Epithelial cell of proximal tubule (primary cell): ENCODE measurements at places on chromosomes 2 and 18. TPM values are rescaled to one million over a fixed set of nuclear protein-coding genes. Genes with fewer than 3 reads are reported as not detected.

Gene SNORC
- 1.2 and 5.0 TPM in 2 replicates for total RNA-seq

Gene CBLN2
- 0.07 TPM in 1 of 2 replicates, not detected in the other for total RNA-seq

- no peak for DNase-seq
Observed at GRCh38 chr18:23943104-23943503, 71.5 kb upstream of the TTC39C start.

DNA sequence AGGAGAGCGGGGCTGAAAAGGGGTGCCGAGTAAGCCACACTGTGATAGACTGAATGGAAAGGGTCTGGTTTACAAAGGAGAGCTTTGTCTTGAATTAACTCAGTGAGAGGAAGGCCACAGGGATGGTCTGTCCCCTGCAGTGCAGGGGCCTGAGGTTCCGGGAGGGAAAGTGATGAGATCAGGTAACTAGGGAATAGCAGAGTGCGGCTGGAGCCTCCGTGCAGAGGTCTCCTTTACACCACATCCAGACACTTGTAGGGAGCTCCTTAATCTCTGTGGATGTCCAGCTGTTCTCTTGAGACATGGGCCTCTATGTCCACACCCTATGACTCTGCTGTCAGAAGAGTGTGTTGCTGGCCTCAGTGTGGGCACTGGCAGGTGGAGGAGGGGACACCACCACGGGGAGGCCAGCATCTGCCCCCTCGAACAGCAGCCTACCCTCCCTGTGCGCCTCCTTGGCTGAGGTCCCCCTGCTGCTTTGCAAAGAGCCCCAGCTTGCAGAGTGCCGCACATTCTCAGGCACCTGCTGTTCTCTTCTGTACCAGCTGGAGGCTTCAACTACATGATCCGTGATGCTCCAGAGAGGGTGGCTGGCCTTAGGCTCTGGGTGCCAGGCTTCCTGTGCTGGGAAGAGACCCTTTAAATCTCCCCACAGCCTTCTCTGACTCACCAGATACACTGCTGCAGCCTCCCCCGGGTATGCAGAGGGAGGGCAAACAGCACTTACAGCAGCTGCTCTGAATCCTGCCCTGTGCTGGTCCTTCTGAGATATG, 25.9 kb downstream of the ENOSF1 start:
- DNase-seq, result no peak

- DNase-seq, result no peak
Observed at GRCh38 chr18:51952844-51953243, 387.2 kb upstream of the DCC start.
